ENCODE measurements at places on chromosomes 4 and X. TPM values are rescaled to one million over a fixed set of nuclear protein-coding genes. Genes with fewer than 3 reads are reported as not detected.

EBP gene
- 77.3 TPM for polyA plus RNA-seq

FTSJ1 gene
- 32.2 TPM for polyA plus RNA-seq

QRFPR gene
- 1.9 TPM for polyA plus RNA-seq

ZFX gene
- 32.6 TPM for polyA plus RNA-seq

CYLC1 gene
- polyA plus RNA-seq = not detected
